ENCODE measurements at places on chromosomes 12 and 14. TPM values are rescaled to one million over a fixed set of nuclear protein-coding genes. Genes with fewer than 3 reads are reported as not detected.

KCNA5 gene
- total RNA-seq, result 2.9 TPM

GPR162 gene
- total RNA-seq, result 43.4 TPM

KRT82 gene
- total RNA-seq, result not detected

GOLGA3 gene
- 41.9 TPM for total RNA-seq

RFX4 gene
- 18.6 TPM for total RNA-seq

TAS2R8 gene
- 0.11 TPM for total RNA-seq

CYP27B1 gene
- 0.72 TPM for total RNA-seq

SAMD15 gene
- total RNA-seq, result 4.2 TPM

TIGAR gene
- total RNA-seq, result 12.7 TPM

MANSC4 gene
- total RNA-seq, result not detected

CTSG gene
- total RNA-seq, result 23.0 TPM
